ENCODE measurements at places on chromosomes 6 and 20.

GRCh38 chr6:16544006-16544405 lies 217.3 kb downstream of the ATXN1 start:
- no peak for DNase-seq

GRCh38 chr6:33860706-33861474 lies 57.1 kb upstream of the MLN start:
- DNase-seq: no peak

DNA sequence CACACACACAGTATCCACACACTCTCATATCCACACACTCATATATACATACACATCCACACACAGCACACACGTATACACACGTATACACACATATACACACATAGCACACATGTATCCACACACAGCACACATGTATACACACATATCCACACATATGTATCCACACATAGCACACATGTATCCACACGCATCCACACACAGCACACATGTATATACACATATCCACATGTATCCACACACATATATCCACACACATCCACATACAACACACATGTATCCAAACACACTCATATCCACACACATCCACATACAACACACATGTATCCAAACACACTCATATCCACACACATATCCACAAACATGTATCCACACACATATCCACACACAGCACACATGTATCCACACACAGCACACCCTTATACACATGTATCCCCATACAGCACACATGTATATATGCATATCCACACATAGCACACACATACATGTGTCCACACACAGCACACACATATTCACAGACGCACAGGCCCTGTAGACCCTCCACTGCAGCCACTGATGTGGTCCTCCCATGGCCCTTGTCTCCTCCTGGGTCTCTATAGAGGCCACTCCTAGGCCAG lies 172.1 kb downstream of the CDH4 start:
- DNase-seq: no peak

GRCh38 chr6:90097356-90097755 lies 199.3 kb downstream of the BACH2 start:
- peak; percentile 58 for DNase-seq

DNA sequence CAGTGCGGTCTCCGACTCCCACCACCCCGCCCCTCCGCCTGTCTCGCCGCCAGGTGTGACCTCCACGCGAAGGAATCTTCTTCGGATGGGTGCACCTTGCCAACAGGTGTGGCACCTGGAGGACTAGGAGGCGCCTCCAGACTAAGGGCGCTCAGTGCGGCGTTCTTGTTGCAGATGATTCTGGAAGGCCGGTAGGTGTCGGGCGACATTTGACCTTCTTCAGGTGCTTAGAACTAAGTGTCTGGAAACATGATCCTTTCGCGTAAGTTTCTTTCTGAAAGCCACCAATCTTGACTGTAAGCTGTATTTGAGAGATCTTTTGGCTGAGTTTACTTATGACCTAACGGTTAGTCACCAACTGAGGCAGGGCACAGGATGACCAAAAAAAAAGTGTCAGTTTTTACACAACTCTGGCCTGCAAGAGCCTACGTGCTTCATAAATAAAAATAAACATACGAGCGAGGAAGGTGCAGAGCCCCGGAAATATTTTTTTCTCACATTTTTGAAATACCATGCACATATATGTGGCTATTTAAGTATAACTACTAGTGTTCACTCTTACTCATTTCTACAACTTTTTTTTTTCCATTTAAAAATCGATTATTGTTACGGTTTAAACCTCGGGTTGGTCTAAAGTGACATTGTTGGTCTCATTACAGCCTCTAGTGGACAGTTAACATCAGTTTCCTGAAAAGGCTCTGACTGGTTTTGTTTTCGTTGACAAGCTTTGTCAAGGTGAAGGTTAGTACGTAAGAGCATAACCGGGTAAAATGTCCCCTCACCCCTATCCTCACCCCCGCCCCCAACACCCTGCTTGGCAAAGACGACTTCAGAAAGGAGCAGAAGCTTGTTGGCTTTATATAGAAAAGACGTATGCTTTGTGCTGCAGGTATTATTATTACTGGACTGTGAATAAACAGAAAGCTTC lies 1.6 kb upstream of the ATXN1 start:
- peak; percentile 80 for DNase-seq

- no peak for DNase-seq
Observed at GRCh38 chr6:109896341-109896740, 81.8 kb upstream of the GPR6 start.

GRCh38 chr6:131519670-131520436 lies 53.2 kb upstream of the ARG1 start:
- DNase-seq: peak; percentile 18
